Left hindlimb (tissue), 1 donor: ENCODE measurements at places on chromosomes 5 and 9.

GRCh38 chr5:150256410-150257064 lies 33.0 kb downstream of the CAMK2A start:
- DNase-seq, result no peak

DNA sequence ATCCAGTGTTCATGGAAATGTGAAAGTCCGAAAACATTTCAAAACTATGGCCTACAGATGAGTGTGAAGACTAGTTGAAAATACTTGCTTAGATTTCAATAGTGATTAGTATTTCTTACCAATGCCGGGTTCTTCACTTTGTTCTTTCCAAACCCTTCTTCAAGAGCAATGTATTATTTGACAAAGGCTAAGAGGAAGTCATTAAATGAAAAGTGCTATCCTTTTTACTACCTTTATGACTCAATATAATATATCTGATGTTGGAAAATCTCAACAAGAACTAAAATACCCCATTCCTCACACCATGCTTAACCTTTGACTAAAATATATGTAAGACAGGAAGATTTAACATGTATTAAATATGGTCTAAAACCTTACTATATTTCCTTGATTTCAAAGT lies 6.7 kb upstream of the MIER3 start:
- no peak for DNase-seq

DNA sequence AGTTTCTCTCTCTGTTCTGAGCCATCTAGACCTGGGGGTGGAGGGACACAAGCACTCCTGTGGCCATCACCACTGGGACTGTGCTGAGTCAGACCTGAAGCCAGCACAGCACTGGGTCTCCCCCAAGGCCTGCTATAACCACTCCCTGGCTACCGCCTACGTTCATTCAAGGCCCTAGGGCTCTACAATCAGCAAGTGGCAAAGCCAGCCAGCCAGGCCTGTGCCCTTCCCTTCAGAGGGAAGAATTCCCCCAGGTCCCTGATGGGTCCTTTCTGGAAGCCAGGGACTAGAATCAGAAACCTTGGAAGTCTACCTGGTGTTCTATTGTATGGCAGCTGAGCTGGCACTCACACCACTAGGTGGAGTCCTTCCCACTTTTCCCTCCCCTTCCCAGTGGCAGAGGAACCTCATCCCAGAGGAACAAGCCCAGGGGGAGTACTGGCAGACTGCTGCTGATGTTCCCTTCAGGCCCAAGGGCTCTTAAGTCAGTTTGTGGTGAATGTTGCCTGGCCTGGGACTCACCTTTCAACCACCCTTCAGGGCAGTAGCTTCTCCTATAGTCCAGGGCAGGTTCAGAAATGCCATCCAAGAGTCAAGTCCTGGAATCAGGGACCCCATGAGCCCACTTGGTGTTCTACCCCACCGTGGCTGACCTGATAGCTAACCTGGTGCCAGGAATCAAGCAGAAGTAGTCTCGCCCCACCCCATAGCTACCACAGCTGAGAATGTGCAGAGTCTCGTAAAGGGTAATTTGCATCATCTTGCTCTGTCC lies 20.0 kb downstream of the JMY start:
- no peak for DNase-seq

- DNase-seq, result no peak
Measured at GRCh38 chr5:126515337-126515736, 79.7 kb downstream of the ALDH7A1 start.

DNA sequence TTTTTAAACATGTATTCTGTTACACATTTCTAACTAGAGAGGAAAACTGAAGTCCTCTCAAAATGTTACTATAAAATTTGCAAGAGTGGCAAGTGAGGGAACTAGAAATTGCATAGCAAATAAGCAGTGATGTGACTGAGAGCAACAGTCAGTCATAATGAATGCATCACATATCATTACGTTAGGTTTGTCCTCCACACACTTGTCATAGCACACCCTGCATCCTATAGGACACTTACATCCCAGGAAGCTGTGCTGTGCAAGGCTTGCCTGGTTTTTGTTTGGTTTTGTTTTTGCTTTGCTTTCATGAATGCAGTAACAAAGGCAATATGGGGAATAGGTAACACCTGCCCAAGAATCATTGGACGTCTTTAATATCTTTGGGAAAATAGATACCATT lies 10.8 kb downstream of the NFIB start:
- DNase-seq, result no peak

GRCh38 chr5:174404848-174405247 lies 319.5 kb upstream of the MSX2 start:
- DNase-seq, result no peak

- DNase-seq, result no peak
Measured at GRCh38 chr5:63962279-63962678, at the start of gene HTR1A. Gene HTR1A, minus strand, starts transcription at chr5:63962445. Its CDS starts 726 bp downstream, at chr5:63961719.

- no peak for DNase-seq
Measured at GRCh38 chr5:108743319-108743718, 4.4 kb upstream of the FER start.

DNA sequence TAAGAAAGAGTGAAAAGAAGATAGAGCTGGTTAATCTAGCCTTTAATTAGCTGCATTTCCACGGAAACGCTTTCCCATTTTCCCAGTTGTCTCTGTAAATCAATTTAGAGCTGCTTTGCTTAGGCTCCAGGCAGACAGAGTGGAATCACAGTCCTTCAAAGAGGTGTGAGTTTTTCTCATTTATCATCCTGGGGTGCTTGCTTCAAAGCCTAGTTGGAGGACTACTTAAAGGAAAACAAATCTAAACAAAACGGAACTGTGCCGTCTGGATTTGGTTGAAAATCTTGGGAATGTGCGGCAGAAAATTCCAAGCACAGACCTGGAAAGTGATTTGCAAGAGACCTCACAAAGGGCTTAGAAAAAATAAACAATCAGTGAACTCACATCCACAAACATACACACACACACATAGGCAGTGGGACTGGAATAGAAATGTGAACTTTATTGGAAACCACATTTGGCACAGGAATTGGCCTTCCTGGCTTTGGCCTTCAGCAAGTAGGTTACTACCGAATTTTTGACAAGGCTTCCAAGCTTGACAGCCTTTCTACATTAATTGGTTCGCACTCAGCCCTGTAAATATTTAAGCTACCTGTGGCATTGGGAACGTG lies 235.2 kb upstream of the SLC24A2 start:
- no peak for DNase-seq

DNA sequence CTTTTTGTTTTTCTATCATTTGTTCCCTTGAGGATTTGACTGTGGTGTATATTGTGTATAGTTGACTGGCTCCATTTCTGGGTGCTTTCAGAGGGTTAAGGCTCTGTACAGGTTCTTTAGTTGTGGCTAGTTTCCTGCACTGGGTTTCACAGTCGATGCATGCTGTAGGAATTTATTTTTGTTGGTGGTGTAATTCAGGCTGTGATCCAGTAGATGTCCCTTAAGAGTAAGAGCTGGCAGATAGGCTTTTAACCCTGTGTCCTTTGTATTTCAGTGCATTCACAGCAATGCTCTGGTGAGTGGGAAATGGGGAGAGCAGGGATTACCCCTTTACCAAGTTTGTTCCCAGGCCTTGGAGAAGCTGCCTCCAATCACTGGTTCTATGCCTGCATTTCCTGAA lies 112.9 kb downstream of the SPATA31D1 start:
- DNase-seq, result no peak

GRCh38 chr5:36252722-36253365 lies 11.1 kb upstream of the NADK2 start:
- DNase-seq, result no peak

DNA sequence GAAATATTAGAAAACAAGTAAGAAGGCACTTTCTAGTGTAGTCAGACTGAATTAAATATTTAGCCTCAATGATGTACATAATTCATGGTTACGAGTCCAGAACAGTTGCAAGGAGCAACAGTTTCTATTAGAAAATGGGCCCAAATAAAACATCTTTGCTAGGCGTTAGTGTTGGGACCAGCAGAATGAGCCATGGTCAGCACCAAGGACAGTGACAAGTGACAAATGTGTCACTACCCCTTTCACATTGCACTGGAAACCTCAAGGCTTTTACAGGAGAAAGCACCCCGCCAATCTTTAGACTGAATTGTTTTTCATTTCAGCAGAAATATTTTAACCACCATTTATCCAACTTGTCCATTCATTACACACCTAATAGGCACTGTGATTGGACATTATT lies 301.3 kb upstream of the ADCY2 start:
- no peak for DNase-seq

GRCh38 chr5:776862-777711 lies 7.4 kb downstream of the ZDHHC11B start:
- no peak for DNase-seq

DNA sequence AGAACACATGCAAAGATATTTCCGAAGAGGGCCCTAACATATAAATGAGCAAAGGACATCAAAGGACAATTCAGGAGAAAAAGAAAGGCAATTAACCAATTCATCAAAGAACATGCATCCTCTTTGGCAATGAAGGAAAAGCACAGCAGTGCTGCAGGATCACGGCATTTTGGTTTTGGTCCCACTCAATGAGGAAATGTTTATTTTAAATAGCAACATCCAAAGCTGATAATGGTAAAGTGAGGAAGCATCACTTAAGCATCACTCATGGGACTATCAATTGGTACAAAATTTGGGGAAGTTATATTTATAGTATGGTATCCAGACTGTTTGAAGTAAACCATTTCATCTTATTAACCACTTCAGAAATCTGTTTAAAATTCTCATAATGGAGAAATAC lies 5.5 kb upstream of the CXCL14 start:
- no peak for DNase-seq

DNA sequence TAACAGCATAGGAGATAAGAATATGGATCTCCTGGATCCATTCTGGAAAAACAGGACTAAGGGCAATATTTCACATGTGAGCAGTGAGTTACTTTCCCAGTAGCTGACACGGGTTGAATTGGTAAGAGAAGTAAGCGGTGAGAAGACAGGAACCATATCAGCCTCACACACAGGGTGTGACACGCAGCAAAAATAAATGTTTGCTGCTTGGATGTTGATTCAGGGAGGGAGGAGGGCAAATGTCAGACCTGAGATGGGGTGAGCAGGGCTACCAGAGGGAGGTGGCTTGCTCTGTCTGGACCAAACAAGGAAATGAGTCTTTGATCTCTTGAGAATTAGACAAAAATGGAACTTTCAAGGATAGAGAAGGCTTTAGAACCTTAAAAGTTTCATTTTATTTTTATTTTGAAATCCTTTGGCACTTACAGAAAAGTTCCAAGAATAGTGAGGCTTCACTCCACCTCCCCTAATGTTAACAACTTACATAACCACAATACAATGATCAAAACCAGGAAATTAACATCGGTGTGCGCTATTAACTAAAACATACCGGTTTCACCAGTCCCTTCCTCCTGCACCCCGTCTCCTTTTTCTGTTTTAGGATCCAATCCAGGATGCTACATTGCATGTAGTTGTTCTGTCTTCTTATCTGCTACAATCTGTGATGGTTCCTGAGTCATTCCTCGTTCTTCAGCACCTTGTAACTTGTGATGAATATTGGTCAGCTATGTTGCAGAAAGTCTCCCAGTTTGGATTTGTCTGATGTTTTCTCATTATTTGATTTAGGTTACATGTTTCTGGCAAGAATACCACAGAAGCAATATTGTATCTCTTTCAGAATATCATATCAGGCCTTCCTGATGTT lies 20.5 kb upstream of the ARHGEF28 start:
- DNase-seq, result no peak

GRCh38 chr9:122394265-122395125 lies 23.7 kb downstream of the PTGS1 start:
- DNase-seq, result no peak

- no peak for DNase-seq
Measured at GRCh38 chr9:87149799-87150198, 202.5 kb upstream of the GAS1 start.

DNA sequence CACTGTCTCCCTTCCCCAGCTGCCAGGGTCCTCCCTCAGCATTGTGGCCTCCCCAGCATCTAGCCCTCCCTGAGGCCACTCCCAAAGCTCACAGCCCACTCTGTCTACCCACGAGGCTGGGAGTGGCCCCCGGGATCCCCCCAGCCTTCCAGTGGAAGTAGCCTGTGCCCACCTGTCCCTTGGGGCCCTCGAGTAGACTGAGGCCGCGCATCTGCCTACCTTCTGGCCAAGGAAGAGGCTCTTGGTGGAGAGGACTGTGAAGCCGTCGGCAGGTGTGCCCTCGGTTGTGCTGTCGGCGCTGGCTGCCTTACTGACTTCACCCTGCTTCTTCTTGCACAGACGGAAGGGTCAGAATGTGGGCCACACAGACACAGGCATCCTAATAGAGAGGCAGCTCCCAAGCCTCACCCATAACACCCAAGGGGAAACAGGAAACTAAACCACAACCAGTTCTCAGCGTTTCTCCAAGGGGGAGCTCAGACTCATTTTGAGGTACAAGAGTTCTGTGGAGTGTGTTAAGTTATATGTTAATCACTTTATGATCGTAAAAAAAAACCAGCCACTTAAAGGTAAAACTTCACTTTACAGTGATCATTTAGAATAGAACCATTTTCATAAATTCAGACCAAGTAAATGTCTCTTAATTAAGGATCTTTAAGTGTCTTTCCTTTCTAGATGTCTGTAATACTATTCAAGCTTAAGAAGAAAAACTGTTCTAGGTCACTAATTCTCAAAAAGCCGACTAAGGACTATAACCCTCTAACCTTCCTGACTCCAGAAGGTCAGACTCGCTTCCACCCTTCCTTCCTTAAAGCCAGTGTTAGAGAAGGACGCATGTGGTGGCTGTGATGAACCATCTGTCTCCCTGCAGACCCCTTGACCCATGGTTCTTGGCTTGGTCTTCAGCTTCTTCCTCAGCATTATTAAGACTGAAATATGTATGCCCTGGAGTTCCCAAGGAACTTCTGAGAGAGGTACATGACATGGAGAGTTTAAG lies 38.5 kb downstream of the MACROH2A1 start:
- DNase-seq, result no peak

GRCh38 chr5:127562252-127562651 lies 44.8 kb downstream of the PRRC1 start:
- peak; percentile 41 for DNase-seq

DNA sequence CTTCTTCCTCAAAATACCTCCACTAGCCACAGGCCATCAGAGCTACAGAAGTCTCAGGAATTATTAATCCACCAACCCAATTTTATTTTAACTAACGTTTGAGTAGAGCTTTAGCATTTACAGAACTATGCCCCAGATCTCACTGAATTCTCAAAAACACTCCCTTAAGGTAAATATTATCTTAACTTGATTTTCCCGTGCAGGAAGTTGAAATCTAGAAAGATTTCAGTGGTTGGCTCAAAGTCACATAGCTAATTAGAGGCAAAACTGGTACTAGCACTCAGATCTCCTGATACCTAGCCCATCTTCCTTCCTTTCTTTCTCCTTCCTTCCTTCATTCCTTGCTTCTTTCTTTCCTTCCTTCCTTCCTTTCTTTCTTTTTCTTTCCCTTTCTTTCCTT lies 298.3 kb downstream of the ENC1 start:
- no peak for DNase-seq

GRCh38 chr9:16150501-16150900 lies 597.7 kb downstream of the CCDC171 start:
- no peak for DNase-seq
